ENCODE measurements at places on chromosomes 3 and 15.

GRCh38 chr3:122322095-122323075 is 2.7 kb upstream of the CSTA start:
- no peak for DNase-seq

DNA sequence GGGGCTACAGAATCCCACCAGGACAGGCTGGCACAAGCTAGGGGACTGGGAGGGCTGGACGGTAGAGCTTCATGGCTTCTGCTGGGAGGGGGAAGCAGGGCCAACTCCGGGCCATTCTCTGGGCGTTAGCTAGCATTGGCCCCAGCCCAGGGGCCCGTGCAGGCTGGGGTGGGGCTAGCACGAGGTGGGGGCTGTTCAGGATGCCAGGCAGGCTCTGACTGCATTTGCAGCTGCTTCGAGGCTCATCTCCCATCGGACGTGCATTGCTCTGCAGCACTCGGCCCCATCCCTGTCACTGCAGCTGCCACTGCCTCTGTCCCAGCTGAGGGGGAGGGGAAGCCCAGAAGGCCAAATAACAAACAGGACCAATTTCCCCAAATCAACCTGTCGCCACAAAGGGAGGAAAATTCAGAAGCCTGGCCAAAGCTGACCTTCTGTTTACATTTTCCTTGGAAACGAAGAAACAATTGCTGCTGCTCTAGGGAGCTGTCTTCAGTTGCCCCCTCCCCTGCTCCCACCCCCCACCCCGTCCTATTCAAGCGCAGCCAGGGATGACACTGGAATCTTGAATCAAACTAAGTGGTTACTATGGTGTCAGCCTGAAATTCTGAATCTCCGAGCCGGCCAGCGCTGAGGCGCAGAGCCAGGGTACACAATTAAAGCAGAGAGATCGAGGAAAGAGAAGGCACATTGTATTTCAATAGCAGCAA is 138.8 kb upstream of the PRR20G start:
- DNase-seq, result no peak

GRCh38 chr15:63020759-63021430 is 21.7 kb upstream of the TPM1 start:
- DNase-seq, result no peak

- DNase-seq, result no peak
These were observed 1.1 kb downstream of the TMED3 start for GRCh38 chr15:79311901-79312553.

GRCh38 chr15:67024314-67024997 is 40.9 kb upstream of the SMAD3 start:
- no peak for DNase-seq

- DNase-seq, result peak; percentile 58
These were observed 356.8 kb downstream of the FOXP1 start for GRCh38 chr3:71226565-71227269.

GRCh38 chr3:188780193-188781147 is 391.3 kb upstream of the TPRG1 start:
- no peak for DNase-seq

- no peak for DNase-seq
These were observed 433.1 kb downstream of the EPHB1 start for GRCh38 chr3:135228201-135228600.

- peak; percentile 27 for DNase-seq
These were observed 3.2 kb downstream of the ZDHHC19 start for GRCh38 chr3:196207833-196208607.

DNA sequence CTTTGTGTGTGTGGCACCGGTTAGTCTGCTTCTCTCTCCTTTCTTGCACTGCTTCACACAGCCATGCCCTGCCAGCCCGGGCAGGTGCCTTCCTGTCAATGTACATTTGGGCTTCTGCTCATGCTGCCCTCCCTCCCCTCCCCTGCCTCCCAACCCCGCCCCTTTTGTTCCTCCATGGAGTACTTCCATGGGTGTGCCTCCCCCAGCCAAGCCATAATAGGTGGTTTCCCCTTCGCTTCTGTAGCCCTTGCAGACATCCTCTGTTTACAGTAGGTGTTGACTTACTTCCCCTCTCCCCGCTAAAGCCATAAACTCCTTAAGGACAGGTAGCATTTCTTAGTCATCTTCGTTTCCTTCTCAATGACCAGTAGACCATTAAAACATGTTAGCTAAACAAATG is 31.8 kb upstream of the CRTC3 start:
- DNase-seq, result no peak

GRCh38 chr3:53384465-53385423 is 37.4 kb upstream of the DCP1A start:
- DNase-seq, result no peak

GRCh38 chr15:63939531-63940130 is 105.9 kb upstream of the HERC1 start:
- DNase-seq, result peak; percentile 2

- DNase-seq, result no peak
These were observed 583.9 kb downstream of the NTRK3 start for GRCh38 chr15:87672309-87673288.

GRCh38 chr15:66294157-66294931 is 976 bp downstream of the DIS3L start:
- DNase-seq, result no peak

DNA sequence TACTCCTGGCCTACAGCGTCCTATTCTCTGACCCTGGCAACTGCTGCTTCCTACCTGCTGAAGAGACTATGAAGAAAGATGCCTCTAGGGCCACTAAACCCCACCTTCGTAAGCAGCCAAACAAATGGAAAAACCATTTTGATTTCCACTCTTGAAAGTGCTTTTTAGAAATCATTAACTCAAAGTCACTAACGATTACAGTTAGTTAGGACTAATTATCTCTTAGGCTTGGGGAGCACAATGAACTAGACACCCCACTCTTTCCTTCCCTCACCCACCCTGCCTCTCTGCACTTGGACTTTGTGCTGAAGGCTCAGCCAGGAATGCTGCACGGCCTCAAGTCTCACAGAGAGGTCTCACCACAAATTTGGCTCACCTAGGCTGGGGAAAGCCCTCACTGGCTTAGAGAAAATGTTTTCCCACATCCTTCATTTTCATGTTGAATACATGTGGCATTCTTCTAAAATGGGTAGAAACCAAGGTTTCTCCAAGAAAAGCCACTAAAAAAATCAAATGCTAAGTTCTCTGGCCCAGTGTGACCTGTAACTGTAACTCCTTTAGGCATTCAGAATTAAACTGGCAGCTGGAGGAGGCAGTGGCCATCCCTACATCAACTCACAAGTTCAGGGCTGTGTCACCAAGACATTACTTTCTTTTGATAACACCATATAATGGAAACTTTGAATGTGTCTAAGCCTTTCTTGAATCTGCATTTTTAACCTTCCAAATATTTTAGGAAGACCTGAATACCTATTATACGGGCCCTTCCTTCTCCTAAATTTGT is 47.1 kb downstream of the NPTN start:
- DNase-seq, result no peak

GRCh38 chr3:125325746-125326145 is 49.4 kb downstream of the ZNF148 start:
- no peak for DNase-seq

DNA sequence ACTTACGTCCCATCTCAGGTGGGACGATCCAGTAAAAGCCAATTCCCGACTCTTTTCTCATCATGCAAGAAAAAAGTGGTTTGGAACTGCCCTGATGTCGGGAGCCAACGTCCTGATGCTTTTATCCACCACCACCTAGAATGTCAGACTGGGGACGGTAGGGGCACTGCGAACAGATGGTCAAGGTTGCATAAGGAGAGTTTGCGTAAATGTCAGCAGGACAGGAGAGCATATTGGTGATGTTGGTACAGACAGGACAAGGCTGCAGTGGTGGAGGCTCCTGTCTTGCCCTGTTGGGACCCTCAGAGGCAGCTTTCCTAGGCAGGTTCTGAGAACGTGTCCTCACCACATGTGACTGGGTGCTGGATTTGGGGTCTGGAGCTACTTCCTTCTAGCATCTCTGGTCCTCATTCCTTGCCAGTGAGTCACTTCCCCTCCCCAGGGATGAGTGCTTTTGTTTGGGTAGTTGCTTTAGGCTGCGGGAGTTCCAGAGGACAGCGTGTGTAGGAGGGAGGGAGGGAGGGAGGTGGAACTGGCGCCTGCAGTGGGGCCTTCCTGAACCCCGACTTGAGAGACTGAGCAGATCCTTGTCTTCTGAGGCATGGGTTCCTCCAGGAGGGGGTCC is 21.0 kb downstream of the THSD4 start:
- DNase-seq, result no peak

DNA sequence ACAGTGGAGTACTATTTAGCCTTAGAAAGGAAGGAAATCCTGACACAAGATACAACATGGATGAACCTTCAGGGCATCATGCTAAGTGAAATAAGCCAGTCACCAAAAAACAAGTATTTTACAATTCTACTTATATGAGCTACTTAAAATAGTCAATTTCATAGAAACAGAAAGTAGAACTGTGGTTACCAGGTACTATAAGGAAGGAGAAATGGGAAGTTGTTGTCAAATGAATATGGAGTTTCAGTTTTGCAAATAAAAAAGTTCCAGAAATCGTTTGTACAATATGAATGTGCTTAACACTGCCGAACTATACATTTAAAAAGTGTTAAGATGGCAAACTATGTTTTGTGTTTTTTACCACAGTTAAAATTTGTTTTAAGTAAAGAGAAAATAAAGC is 26.8 kb downstream of the TRANK1 start:
- no peak for DNase-seq

GRCh38 chr15:54585063-54585462 is 606.8 kb downstream of the UNC13C start:
- no peak for DNase-seq

GRCh38 chr3:36606871-36607765 is 157.2 kb downstream of the DCLK3 start:
- no peak for DNase-seq

GRCh38 chr15:26475554-26475953 is 297.3 kb downstream of the GABRB3 start:
- no peak for DNase-seq

GRCh38 chr15:83477808-83478537 is 30.8 kb downstream of the SH3GL3 start:
- DNase-seq, result no peak

DNA sequence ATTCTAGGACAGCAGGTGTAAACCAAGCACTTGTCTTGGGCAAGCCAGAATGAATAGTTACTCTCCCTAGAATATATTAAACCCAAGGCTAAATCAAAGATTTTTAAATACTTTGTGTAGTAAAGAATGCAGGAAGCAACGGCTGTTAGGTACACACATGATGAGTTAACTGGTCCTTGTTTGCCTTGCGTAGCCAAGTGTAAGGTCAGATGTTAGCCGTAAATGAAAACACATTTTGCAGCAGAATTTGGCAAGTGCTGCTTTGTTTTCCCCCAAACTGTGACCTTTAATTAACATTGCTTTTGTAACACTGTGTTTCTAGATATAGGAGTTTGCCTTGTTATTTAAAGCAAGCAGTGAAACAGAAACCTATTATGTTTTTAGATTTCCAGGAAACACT is 368.7 kb downstream of the IL5RA start:
- no peak for DNase-seq

DNA sequence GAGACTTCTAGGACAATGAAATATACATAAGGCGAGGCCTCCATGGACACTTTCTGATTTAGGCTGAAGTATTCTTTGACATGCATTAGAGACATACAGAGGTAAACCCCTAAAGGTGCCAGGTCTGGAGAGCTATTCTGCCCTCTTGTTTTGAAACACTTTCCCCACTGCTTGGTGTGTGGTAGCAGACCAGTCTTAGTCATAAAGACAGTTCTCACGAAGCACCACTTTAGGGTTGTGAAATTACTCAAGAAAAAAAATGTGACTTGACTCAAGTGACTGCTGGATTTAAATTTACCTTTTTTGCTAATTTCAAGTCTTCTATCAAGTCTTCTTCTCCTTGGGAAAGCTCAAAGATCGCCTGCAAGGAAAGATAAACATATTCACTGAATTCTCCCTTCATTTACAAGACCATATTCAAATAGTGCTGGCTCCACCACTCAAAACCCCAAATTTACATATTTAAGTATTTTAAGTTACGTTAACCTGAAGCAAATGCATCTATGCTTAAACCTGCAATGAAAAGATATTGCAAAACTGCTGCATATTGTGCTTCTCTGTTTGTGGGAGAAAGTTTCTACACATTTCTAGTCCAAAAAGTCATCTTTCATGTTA is 48.4 kb downstream of the ARHGEF3 start:
- no peak for DNase-seq

DNA sequence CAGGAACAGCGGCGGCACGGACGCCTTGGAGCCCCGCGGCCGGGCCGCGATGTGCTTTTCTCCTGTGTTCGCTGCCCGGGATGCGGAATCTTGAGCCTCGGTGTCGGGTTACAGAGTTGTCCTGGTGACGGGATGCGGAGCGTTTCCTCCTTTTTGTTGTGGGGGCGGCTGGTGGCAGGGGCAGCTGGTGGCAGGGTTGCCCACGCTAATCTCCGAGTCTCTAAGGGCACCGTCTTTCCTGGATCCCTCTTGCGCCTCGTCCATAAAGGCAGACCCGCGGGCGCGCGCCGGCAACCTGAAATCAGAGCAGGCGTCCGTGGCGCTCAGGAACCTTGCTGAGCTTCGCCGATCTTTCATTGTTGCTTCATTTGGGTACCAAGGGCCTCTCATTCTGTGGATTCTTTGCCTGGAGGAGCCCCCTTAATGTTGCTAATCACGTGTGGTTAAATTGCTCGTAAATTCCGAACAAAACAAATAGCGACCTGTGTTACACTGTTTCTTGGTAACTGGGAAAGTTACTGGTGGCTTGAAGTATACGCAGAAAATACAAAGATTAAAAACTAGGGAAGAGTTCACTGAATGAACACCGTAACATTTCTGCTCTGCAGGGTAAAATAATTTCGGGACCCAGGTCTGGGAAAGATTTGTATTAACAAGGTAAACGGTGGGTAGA is 844 bp upstream of the PFN2 start:
- DNase-seq, result no peak

DNA sequence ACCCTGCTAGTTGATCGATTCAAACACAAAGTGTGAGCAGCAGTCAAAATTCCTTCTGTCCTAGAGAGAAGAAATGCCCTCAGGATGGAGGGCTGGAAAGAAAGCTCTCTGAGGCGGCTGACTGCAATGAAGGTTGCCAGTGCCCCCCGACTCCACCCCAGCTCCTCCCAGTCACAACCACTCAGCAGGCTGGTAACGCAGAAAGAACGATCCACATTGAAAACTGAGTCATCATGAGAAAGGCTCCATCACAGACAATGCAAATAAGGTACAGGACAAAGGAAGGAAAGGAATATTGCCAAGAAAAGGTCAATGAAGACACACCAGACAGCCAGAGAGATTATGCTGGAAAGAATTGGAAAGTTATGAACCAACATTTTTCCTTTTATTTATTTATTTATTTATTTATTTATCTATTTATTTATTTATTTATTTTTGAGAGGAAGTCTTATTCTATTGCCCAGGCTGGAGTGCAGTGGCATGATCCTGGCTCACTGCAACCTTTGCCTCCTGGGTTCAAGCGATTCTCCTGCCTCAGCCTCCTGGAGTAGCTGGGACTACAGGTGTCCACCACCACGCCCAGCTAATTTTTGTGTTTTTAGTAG is 17.4 kb upstream of the VGLL4 start:
- no peak for DNase-seq

- DNase-seq, result no peak
These were observed 832 bp downstream of the TGFBR2 start for GRCh38 chr3:30607032-30607833.

GRCh38 chr15:50390554-50391264 is 33.5 kb upstream of the USP8 start:
- no peak for DNase-seq

Measured in stimulated activated CD8-positive, alpha-beta memory T cell treated with anti-CD3 and anti-CD28 coated beads, Interleukin-7, amount 100 ng/mL, for 1 hour (primary cell).